Kidney (tissue), 22 donors: ENCODE measurements at places on chromosomes 2 and 18. TPM values are rescaled to one million over a fixed set of nuclear protein-coding genes. Genes with fewer than 3 reads are reported as not detected.
A peak's percentile ranks its signal among the peaks of the same experiment; 100 is the strongest.

DIPK1C gene
- not detected for polyA plus RNA-seq

DQX1 gene
- polyA plus RNA-seq, result not detected

SH3RF3 gene
- 1.7 TPM for polyA plus RNA-seq

EFR3B gene
- polyA plus RNA-seq, result 0.39 TPM

GRCh38 chr2:128774320-128775216 lies 455.9 kb upstream of the HS6ST1 start:
- no peak for DNase-seq

- DNase-seq, result no peak
Observed at GRCh38 chr2:30541680-30542079, 94.6 kb downstream of the LCLAT1 start.

DNA sequence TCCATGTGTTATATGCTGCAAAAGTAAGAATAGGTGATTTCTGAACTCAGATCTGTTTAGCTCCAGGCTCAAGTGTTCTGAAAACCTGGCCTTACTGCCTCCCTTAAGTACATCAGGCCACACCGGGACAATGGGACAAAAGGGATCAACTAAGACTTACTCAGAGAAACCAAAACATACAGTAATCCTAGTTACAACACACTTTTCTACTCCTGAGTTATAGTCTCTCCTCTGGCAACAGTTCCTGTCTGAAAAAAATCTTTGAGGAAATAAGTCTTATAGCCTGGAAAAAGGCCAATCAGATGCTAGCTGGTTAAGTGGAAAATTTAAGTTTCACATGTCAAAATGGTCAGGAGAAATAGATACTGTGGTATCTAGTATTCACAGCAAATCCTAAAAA lies 5.6 kb downstream of the METTL5 start:
- no peak for DNase-seq

DNA sequence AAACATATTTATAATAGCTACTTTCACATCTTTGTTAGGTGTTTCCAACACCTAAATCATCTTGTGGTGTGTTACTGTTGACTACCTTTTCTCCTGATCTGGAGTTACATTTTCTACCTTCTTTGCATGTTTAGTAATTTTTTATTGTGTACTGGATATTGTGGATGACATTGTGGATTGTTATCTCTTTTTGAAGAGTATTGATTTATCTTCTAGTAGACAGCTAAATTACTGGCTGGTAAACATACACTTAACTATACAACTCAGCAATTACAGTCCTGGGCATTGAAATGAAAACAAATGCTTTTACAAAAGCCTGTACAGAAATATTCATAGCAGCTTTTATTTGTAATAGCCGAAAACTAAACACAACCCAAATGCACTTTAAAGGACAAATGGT lies 150.8 kb downstream of the PTRHD1 start:
- no peak for DNase-seq

DNA sequence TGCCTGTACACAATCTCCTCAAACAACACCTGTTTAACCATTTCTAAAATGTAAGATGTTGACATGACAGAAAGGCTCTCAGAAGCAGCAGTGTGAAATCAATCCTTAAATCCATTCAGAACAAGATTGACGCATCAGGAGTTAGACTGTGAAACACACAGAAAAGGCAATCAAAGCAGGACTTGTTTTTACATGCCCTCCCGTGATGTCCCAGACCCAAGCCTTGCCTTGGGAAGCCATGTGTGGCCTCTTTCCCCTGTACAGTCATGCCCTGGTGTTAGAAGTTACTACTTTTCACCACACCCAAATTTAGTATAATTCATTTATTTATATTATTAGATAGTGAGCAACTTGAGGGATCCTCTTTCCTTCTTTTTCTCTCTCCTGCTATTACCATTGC lies 115.7 kb downstream of the NCKAP5 start:
- no peak for DNase-seq

GRCh38 chr2:192390401-192390800 lies 195.7 kb upstream of the TMEFF2 start:
- DNase-seq, result no peak

DNA sequence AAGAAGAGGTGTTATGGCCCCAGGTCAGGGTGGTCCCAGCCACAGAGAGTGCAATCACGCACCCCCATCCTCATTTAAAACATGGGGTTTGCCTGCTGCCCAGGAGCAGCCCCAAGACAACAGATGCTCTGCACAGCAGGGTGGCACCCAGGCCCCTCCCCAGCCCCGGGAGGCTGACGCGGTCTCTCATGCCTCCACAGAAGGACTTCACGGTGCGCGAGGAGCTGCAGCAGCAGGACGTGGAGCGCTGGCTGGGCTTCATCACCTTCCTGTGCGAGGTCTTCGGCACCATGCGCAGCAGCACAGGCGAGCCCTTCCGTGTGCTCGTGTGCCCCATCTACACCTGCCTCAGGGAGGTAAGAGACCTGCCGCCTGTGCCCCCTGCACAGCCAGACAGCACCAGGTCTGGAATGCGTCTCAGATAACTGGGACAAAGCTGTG lies 133.7 kb downstream of the SMAD7 start:
- peak; percentile 64 for DNase-seq

DNA sequence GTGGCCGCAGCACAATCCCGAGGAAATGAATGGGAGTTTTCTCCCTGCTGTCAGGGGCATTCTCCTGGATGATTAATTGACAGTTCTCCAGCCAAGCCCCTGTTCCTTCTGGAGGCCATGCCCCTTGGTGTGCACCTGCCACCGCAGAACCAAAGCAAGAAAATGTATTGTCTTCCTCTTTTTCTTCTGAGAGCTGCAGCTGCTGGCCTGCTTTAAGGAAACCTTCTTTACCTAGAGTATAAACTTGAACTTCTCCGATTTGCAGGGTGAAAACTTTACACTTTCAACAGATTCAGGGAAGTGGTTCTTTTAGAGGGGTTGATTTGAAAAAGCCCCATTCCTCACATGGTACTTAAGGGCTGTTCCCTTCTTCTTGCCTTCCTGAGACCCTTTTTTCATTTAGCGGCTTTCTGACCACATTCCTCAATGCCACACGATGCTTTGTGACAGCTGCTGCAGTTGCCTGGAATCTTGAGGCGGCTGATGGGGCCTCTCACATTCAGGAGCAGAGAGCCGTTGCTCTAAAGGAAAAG lies 402.8 kb downstream of the TXNL1 start:
- DNase-seq, result peak; percentile 33

DNA sequence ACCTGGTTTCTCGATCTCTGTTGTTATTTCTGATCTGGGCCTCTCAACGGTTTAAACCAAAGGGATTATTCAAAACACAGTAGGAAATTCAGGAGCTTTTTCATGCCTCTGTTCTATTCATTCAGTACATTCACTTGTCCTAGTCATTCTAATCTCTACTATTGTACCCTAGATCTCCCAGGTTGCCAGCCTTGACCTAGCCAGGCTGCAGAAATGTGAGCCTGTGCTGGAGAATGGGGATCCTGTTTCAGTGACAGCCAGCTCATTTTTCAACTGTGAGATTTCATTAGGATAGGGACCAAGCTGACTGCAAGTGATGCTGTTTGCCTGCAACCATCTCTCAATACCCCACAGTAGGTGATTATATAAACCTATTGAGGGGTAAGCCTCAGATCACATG lies 186.2 kb downstream of the CMPK2 start:
- DNase-seq, result no peak
